ENCODE measurements at places on chromosomes 1 and 21.
A peak's percentile ranks its signal among the peaks of the same experiment; 100 is the strongest.

DNA sequence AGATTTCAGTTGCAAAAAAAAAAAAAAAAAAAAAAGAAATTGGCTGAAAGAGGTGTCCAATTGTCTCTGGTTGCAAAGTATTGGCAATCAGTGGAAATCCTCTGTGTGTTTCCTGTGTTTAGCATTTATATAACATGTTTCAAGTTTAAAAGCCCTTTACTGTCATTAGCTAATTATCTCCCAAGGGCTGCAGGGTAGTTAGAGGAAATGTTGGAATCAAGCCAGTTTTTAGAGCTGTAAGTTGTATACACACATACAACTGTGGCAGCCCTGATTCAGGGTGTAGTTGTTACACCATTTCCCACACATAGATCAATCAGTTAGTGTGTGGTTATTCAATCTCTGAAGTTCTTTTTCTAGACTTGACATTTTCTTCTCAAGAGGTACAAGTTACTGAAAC, 8.9 kb upstream of the ZNF326 start:
- DNase-seq = peak; percentile 72

DNA sequence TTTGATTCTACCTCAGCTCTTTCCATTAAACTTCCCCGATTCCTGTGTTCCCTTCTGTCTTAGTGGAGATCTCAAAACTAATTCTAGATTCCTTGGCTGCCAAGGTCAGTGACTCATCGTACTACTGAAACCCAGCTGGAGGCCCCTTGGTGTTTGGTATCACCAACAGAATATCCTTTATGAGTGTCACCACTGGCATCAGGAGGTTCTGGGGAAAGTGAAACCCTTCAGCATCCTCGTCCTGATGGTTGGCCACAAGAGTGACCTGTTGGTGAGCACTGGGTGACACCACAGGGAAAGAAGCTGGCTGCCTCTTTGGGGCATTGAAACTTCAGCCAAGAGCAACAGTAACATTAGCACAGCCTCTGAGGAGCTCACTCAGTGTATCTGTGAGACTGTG, 9.6 kb downstream of the RAB42 start:
- DNase-seq = no peak

GRCh38 chr1:56713112-56713511, 68.0 kb downstream of the PRKAA2 start:
- no peak for DNase-seq

DNA sequence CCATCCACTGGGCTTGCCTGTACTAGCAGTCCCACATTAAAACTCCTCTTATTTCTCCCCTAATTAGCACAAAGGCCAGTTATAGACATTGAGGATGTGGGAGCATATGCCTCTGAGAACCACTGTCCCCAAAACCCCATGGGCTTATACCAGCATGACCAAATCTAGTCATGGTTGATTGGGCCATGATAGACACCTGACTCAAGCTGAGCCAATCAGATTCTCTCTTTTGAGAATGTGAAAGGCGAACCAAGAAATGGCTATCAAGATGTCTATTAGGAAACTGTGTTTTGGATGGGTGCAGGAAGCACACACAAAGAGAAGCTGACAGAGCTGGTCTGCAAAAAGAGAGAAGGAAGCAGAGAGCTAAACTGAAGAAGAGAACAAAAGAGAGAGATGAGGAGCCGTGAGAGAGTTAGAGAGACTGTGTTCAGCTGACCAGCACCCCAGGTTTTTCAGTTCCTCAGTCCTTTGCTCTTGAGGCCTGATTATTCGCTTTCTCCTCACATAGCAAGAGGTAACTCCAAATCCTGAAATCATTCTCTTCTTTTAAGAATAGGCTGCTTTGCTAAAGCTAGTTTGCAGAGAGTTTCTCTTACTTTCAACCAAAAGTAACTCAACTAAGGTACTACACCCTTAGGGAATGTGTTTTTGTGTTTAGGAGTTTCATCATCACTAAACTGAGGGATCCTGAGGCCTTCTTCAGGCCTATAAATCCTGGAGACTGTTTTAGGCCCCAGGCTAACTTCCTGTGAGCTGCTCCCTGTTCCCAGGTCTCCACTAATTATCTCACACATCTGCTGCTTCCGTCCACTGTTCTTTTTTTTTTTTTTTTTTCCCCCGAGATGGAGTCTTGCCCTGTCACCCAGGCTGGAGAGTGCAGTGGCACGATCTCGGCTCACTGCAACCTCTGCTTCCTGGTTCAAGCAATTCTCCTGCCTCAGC, 7.9 kb upstream of the TIPRL start:
- DNase-seq = no peak

DNA sequence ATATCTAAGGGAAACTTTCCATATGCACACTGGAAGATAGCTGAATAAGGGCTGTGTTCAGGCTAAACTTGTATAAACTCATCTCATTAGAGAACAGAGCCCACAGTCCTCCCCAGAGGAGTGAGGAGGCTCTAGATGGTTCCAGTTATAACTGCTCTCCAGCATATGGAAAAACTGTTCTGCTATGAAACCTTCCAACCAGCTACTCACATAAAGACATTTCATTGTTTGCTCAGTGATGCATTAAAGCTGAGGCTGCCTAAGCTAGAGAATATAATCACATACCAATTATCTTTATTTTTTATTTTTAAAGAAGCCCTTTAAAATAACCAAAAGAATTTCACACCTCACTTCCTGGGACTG, 13.3 kb downstream of the AHCYL1 start:
- DNase-seq = no peak

- no peak for DNase-seq
These were observed 20.1 kb downstream of the FMO4 start for GRCh38 chr1:171334024-171334640.

- DNase-seq = peak; percentile 30
These were observed 26.2 kb downstream of the ACOT11 start for GRCh38 chr1:54574158-54574778.
